ENCODE measurements at places on chromosomes 13 and 19.

- no peak for DNase-seq
These were observed 17.0 kb downstream of the HAUS8 start for GRCh38 chr19:17058236-17058635.

- no peak for DNase-seq
These were observed 958 bp upstream of the OBI1 start for GRCh38 chr13:78659732-78660494.

DNA sequence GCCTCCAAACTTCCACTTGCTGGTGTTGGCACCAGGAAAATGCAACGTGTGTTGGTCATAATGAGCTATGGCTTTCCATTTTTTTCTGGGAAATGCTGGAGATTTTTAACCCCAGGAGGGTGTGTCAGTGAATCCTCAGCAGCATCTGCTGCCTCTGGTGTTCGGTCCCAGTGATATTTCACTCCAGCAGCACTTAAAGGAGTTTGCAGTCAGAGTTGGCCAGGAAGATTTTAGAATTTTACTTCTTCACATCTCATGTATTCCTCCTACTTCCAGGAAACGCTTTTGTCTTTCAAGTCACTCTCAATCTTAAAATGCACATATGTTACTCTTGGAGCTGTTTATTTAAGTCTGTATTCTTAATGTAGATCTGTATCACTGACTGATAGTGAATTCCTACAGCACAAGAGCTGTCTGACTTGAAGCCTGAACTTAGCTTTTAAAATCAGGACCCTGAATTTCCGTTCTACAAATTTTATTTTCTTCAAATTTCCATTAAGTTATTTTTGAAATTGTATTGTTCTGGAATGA is 903.4 kb upstream of the SLC10A2 start:
- no peak for DNase-seq

DNA sequence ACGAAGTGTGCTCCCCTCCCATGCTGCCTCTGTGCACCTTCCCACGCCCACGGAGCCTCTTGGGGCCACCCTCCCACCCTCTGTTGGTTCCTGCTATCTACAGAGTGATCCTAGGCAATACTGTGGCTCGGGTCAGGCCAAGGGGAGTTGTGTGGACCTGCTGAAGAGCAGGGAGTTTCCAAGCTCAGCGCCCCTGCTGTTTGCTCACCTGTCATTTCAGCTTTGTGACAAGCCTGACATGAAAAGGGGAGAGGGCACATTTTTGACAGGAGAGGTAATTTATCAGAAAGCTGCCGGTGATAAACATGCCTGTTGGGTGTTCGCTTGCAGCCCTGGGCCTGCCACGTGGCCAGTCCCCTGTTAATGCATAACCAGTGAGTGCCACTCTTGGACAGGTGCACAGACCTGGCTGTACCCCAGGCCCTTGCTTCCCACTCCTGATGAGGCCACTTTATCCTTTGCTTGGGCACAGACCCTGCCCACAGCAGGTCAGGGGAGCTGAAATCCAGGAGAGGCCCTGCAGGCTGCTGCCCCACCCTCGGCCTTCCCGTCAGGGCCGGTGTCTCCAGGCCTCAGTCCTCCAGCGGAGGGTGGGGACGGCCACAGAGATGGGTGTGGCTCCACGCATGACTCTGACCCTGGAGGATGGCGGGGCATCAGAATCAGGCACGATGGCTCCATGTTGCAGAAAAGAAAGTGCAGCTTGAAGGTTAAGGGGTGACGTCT is 201.5 kb upstream of the GPR12 start:
- DNase-seq = no peak

DNA sequence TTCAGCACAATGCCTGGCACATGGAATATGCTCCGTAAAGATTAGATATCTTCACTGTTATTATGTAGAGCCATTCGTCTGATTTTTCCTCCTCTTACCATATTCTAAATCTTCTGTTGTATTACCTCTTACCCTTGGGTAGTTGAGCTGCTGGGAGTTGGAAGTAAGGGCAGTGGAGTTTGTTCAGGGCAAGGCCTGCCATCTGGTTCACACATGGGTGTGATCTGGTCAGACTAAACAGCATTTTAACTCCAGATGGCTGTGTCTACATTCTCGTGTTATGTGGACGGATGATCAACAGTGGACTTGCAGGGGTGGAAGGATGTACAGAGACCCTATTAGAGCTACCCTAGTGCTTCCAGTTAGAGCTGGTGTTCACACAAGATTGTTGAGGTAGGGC is 164.9 kb downstream of the ZIC5 start:
- no peak for DNase-seq

- peak; percentile 34 for DNase-seq
These were observed 6.4 kb upstream of the NFIC start for GRCh38 chr19:3359919-3360420.

DNA sequence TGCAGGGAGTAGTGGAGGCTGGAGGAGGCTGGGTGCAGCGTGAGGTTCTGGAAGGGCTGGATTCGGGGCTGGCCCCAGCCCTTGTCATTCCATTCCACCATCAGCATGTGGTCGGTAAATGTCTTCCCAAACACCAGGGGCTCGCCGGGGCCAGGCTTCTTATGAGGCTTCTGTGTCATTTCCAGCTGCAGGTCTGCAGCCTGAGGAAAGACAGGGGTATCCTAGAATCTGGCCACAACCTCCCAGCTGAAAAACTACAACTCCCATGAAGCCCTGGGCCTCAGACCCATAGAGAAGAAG is 4.4 kb downstream of the BCAT2 start:
- DNase-seq = no peak

GRCh38 chr19:15479391-15480345 is at the start of gene PGLYRP2:
Gene PGLYRP2 (minus strand): TSS chr19:15479501. CDS start chr19:15479371, 130 bp downstream.
- DNase-seq = peak; percentile 68

DNA sequence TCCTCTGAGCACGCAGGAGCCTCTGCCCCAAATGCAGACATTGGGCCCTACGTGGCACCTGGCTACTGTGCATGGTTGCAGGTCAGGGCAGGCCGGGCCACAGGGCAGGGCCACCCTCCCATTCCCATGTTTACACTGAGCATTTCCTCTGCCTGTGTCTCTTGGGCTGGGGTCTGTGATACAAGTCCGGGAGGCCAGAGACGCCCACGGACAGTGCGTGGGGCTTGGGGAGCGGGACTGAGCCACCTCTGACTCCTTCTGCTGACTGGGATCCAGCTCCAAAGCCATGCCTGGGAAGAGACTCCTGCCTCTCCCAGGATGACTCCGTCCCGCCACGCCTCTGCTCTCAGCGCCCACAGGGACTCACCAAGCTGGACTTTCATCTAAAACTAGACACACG is 18.8 kb downstream of the GAS6 start:
- DNase-seq = no peak

DNA sequence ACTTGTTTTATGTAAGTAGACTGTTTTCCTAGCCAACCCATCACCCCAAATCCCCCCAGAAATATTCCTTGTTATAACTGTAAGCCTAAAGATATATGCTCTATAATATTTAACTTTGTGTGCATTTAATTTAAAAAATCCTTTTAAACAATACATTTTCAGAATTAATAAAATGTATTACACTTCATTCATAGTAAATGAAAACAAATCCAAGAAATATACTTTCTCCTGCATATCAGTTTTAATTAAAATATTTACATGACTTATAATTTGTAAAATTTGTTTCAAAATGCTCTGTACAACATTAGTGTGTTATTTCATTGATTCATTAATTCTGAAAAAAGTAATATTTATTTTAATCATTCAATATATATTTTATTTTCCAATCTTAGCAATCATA is 669.1 kb upstream of the PCDH20 start:
- DNase-seq = no peak

- DNase-seq = no peak
These were observed 213.7 kb downstream of the SLITRK5 start for GRCh38 chr13:87884884-87885283.

GRCh38 chr19:53521373-53522202 is 16.4 kb upstream of the ZNF331 start:
- DNase-seq = no peak

GRCh38 chr19:4759388-4760284 is 31.9 kb upstream of the FEM1A start:
- DNase-seq = peak; percentile 92

DNA sequence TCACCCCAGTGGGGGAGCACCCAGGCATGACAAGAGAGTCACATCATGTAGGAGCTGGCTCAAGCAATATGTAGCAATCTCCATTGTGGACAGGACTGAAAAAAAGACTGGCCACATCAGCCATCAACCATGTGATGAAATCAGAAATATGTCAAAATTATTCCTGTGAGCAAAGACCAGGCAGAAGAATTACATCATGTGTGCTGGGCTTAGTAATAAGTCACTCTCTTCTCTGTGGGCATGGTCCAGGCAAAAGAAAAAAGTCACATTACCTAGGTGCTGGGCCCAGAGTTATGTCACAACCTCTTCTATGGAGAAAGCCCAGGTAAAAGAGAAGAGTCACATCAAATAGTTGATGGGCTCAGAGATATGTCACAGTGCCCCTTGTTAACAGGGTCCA is 28.3 kb upstream of the ZNF729 start:
- DNase-seq = no peak

Data from inflammatory macrophage treated with lipopolysaccharide for 4 hours (primary cell).